ENCODE measurements at places on chromosomes 6 and 20.

- DNase-seq: no peak
Measured at GRCh38 chr6:38192487-38192886, 373.0 kb downstream of the ZFAND3 start.

GRCh38 chr6:1586861-1587450 lies 22.8 kb upstream of the FOXC1 start:
- DNase-seq: no peak

GRCh38 chr6:159427771-159428170 lies 258.6 kb downstream of the FNDC1 start:
- no peak for DNase-seq

- no peak for DNase-seq
Measured at GRCh38 chr6:86128130-86128814, 485.6 kb upstream of the SYNCRIP start.

GRCh38 chr6:43812850-43813578 lies 43.0 kb downstream of the VEGFA start:
- no peak for DNase-seq
